Uterine smooth muscle cell (primary cell): ENCODE measurements at places on chromosomes 12 and 14. TPM values are rescaled to one million over a fixed set of nuclear protein-coding genes. Genes with fewer than 3 reads are reported as not detected.

Gene FOXG1
- total RNA-seq = under 0.01 TPM in 1 of 2 replicates, not detected in the other

Gene MYO1H
- not detected in 2 replicates for total RNA-seq

Gene MAP1LC3B2
- 0.22 and 1.00 TPM in 2 replicates for total RNA-seq

Gene PIK3C2G
- total RNA-seq = not detected in 2 replicates

Gene CHGA
- total RNA-seq = not detected in 2 replicates

Gene C12orf60
- 0.50 and 0.66 TPM in 2 replicates for total RNA-seq

Gene GNPTAB
- total RNA-seq = 31.0 and 39.9 TPM in 2 replicates

Gene POTEM
- total RNA-seq = not detected in 2 replicates
